Stimulated activated CD4-positive, alpha-beta T cell treated with anti-CD3 and anti-CD28 coated beads, TNF-alpha, amount 100 ng/mL, for 1 hour (primary cell): ENCODE measurements at places on chromosomes 12 and 14.

GRCh38 chr12:79732638-79733037, 41.9 kb upstream of the PAWR start:
- no peak for DNase-seq

DNA sequence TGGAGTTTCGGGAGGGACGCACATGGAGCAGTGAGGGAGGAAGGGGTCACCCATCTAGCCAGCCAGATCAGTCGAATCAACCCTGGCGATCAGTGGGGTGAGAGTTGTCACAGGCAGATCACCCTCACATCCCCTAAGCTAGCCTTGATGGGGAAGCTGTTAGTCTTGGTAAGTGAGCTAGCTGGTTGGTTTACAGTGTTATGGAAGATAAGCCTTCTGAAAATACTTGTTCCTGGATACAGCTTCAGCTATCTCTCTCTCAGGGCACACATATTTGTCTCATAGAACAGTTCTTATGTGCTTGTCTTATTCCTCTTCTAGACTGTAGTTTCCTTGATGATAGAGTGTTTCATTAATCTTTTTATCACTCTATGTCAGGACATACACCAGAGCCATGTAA, 26.2 kb upstream of the MANSC4 start:
- no peak for DNase-seq

GRCh38 chr14:21267431-21267845, 1.8 kb downstream of the HNRNPC start:
- no peak for DNase-seq

DNA sequence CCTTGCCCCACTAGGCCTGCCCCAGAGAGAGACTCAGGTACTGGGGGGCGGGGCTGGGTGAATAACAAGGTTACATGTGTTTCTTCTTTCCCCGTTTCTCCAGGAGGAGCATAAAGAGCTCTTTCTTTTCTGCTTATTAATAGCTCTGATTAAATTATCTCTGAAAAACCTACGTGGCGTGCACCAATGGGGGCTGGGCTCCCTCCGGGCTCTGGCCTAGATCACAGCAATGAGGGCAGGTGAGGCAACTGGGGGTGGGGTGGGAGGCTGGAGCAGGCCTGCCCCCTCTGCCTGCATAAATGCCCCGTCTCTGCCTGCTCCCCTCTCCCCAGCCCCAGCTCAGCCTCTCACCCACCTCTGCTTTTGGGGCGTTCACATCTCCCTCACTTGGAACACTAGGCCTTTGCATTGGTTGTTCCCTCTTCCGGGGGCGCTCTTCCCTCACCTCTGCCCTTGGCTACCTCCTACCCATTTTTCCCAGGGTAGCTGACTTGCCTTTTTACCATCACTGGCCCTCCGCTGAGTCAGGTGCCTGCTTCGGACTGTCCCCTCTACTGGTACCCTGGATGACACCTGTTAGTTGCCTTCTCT, 4.1 kb upstream of the FAM222A start:
- no peak for DNase-seq

DNA sequence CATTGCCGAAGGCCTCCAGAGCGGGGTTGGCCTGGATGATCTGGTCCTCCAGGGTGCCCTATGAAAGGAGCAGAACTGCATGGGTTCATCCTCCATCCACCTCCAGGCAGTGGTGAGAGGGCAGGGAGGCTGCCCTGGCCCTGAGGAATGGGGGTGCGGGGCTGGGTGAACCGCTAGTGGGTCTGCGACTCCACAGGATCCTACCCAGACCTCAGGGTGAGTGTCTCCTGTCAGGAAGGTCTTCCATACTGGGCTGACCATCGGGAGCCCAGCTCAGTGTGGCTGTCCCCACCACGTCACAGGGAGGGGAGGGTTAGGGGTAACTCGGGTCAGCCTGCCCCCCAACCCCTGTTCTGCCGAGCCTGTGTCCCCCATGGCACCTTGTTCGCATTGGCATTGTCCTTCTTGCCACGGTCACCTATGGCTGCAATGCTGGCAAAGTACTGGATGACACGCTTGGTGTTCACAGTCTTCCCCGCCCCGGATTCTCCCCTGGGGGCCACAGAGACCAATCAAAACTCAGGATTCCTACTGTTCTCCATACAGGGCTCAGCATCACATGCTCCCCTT, 3.7 kb downstream of the MYH6 start:
- no peak for DNase-seq

GRCh38 chr12:101925361-101925760, 48.0 kb downstream of the DRAM1 start:
- DNase-seq, result no peak

DNA sequence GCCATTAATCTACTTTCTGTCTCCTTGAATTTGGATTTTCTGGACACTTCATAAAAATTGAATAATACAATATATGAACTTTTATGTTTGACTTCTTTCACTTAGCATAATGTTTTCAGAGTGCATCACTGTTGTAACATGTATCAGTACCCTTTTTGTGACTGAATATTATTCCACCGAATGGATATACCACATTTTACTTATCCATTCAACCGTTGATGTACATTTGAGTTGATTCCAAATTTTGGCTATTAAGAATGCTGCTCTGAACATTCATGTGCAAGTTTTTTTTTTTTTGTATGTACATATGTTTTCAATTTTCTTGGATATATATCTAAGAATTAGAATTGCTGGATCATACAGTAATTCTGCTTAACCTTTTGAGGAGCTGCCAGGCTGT, 43.2 kb downstream of the CPSF2 start:
- no peak for DNase-seq
